ENCODE measurements at places on chromosomes 3 and 15.

- DNase-seq, result no peak
Observed at GRCh38 chr15:98381446-98381845, 266.9 kb upstream of the IGF1R start.

DNA sequence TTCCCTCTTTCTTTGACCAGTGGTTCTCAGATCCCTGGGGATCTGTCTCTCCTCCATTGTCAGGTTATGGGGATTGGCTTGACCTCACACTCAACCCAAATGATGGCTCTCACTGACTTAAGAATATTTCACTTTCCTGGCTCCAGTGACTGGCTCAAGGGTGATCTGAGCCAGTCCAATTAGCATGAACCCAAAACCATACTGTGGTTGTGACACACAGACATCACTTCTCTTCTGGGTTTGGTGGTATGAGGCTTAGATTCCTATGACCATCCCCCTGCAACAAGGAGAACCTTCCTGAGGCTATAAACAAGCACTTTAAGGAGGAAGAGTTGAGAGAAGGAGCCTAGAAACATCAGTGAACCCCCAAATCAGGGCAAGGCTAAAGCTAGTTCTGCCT lies 85.8 kb downstream of the KCNAB1 start:
- no peak for DNase-seq

GRCh38 chr3:141998669-141999290 lies 122.3 kb downstream of the ATP1B3 start:
- DNase-seq, result peak; percentile 40

- DNase-seq, result no peak
Observed at GRCh38 chr3:122219242-122219872, 35.9 kb downstream of the CASR start.

DNA sequence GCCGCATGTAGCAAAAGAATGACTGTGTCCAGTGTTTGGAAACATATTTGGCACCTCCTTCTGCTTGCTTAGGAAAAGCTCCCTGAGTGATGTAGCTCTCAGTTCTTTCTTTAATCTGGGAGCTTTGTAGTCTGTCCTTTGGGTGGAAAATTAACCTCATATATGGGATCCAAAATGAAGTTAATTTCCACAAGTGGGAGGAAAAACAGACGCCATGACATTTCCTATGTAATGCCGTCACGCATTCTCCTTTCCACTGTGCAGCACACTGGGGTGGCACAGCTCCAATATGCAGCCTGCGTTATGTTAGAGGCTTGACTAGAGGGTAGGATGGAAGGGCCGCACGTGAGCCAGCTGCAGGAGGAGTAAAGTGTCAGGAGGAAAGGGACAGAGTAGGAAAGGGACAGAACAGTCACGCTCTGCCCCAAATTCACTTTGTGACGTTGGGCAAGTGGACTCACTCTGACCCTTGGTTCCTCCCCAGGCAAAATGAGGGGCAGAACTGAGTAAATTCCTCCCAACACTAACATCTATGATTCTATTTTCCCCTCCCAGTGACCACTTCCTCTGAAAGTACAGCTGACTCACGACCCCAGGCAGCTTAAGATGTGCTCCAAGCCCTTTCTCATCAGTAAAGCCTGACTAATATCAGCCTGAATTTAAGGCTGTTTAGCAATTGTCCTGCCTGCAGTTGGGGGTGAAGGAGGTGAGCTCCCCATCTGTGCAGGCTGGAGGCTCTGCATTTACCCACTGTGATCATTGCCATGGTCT lies 176.5 kb upstream of the PFN2 start:
- DNase-seq, result peak; percentile 93

DNA sequence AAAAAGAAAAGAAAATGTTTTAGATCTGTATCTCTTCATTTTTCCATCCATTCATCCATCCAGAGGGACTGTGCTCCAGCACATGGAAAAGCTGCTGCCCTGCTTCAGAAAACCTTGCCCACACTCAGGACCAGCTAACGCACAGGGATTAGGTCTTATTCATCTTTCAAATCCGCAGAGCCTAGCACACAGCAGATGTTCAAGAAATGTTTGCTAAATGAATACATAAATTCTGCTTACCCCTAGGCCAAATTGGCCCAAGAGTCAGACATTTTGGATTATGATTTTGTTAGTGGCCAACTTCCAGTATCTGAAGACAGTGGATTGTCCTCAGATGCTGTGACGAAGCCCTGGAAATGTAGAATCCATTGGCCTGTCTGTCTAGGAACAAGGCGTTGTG lies 71.4 kb downstream of the GHSR start:
- no peak for DNase-seq

- peak; percentile 17 for DNase-seq
Observed at GRCh38 chr15:84023636-84024035, 211.9 kb upstream of the GOLGA6L4 start.

- DNase-seq, result peak; percentile 16
Observed at GRCh38 chr15:100601163-100601562, 821 bp downstream of the LINS1 start.

GRCh38 chr15:29102911-29103823 lies 166.5 kb downstream of the NSMCE3 start:
- DNase-seq, result no peak

DNA sequence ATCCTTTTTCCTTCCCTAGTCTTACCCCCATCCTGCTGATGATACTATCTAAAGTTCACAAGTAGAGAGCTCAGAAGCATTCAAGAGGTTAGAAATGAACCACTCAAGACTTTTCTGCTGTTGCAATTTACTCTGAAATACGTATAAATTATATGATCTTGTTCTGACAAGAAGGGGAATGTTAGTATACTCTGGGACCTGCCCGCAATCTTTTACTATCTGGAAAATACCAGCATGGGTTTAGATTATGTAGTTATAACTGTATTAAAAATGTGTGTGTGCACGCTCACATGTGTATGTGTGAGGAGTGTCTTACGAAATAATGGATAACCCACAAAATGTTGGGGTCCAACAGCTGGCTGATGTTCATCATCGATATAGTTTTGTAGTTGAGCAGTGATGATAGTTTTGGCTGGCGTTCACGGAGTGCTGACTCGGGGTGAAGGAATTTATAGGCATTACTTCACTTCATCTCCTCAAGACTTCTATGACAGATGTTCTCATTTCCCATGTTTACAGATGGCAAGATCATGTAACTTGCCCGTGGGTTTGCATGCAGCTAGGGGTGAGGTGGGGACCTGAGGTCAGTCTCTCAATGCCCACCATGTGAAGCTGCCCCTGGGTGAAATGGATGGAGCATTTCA lies 297.5 kb upstream of the LYSMD4 start:
- DNase-seq, result no peak

GRCh38 chr15:62610265-62610869 lies 432.2 kb upstream of the TPM1 start:
- no peak for DNase-seq

DNA sequence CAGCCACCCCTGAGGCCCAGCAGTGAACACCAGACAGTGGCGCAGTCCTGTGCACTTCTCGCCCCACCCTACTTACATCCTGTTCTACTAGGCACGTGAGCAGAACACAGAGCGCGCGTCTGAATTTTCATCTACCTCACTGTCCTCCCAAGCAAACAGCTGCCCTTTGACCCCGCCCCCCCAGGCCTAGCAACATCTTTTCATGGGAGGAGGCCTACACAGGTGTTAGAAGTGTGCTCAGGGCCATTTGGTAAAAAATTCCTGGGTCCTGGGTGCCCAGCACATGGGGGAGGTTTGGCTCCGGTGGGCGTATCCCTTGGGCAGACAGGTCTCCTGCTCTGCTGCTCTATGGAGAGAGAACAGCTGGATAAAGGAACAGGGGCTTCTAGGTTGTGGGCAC lies 95.0 kb downstream of the MYLK start:
- DNase-seq, result no peak

- DNase-seq, result no peak
Observed at GRCh38 chr3:178137831-178138230, 398.4 kb upstream of the KCNMB2 start.

DNA sequence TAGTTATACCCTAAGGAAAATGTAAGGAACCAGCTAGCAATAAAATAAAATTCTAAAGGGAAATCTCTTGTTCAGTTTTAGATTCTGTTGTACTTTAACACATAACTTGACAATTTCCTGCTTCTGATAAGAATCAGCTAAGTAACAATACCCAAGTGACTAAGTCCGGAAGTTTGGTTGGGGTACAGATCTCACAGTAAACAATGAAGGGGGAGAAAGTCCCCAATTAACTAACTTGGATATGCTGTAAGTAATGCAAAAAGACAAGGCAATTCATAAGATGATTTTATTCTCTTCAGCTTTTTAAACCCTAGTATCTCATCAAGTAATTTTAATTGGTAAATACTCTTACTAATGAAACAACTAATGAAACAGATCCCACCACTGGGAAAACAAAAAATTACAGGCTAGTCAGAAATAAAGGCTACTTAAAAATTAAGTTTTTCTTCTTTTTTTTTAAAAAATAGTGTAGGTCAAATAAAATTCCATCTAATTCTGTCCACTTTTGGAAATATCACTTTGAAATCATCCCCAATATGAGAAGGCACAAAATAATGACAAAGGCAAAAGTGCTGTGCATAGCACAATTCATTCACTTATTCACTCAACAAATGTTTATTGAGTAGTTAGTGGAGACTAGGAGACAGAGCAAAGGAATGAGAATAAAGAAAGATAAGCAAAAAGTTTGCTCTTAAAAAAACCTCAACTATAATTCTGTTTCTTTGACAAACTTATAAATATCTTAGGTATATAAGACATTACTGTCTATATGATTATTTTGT lies 37.8 kb upstream of the IL20RB start:
- DNase-seq, result peak; percentile 31

- DNase-seq, result peak; percentile 84
Observed at GRCh38 chr15:37877851-37878741, 56.3 kb upstream of the TMCO5A start.

DNA sequence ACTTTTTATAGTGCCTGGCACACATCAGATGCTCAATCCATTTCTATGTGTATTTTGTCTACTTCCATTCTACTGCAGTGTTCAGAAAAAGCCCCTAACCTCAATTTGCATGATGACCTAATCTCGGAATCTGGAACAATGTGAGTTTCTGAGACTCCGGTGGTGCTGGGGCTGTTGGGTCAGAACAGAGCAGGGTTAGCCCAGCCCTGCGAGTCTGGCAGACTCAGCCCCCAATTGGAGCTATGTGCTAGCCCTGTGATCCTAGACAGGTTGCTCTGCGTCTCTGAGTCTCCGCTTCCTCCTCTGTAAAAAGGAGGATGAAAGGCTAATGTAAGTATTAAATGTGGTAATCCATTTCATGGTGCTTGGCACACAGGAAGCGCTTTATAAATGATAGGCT lies 95.0 kb upstream of the ICE2 start:
- no peak for DNase-seq

DNA sequence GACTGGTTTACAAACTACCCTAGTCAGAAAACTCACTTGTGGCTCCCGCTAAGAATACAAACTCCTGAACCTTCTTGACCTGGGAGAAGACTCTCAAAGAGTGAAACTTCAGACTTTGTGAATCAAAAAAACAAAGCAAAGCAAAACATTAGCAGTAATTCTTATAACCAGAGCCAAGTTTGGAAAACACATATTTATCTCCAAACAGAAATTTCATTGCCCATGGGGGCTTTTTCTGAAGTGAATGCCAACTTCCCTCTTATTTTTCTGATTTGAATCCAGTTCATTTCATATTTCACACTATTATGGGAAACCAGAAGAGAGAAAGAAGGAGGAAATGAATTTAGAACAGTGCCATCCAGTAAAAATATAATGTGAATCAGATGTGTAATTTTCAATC lies 55.7 kb upstream of the ZNF385D start:
- DNase-seq, result no peak

GRCh38 chr3:55882006-55882405 lies 394.9 kb upstream of the WNT5A start:
- DNase-seq, result no peak

- no peak for DNase-seq
Observed at GRCh38 chr3:104176706-104177105, 1190.0 kb upstream of the ALCAM start.

- DNase-seq, result no peak
Observed at GRCh38 chr3:187406927-187407326, 38.7 kb downstream of the RTP4 start.

DNA sequence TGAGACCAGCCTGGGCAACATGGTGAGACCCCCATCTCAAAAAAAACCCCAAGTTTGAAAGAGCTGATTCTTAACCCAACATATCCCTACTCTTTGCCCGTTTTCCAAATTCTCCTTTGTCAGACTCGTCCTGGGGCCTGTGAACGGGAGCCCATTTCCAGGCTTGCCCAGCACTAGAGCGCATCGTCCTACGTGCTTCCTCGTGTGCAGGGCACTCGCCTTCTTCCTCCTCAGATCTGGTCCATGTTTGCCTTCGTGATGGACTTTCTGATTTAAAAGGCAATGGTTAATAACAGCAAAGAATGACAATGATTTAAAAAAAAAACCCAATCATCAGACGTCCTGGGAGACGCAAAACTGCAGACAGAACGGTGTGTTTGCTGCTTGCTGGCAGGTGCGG lies 10.1 kb downstream of the MELTF start:
- DNase-seq, result no peak

- DNase-seq, result peak; percentile 61
Observed at GRCh38 chr3:54358316-54358715, 236.0 kb downstream of the CACNA2D3 start.
